ENCODE measurements at places on chromosomes 2 and 18. TPM values are rescaled to one million over a fixed set of nuclear protein-coding genes. Genes with fewer than 3 reads are reported as not detected.
A peak's percentile ranks its signal among the peaks of the same experiment; 100 is the strongest.

GRCh38 chr2:190465060-190465459 lies 56.9 kb downstream of the MFSD6 start:
- DNase-seq: no peak

DNA sequence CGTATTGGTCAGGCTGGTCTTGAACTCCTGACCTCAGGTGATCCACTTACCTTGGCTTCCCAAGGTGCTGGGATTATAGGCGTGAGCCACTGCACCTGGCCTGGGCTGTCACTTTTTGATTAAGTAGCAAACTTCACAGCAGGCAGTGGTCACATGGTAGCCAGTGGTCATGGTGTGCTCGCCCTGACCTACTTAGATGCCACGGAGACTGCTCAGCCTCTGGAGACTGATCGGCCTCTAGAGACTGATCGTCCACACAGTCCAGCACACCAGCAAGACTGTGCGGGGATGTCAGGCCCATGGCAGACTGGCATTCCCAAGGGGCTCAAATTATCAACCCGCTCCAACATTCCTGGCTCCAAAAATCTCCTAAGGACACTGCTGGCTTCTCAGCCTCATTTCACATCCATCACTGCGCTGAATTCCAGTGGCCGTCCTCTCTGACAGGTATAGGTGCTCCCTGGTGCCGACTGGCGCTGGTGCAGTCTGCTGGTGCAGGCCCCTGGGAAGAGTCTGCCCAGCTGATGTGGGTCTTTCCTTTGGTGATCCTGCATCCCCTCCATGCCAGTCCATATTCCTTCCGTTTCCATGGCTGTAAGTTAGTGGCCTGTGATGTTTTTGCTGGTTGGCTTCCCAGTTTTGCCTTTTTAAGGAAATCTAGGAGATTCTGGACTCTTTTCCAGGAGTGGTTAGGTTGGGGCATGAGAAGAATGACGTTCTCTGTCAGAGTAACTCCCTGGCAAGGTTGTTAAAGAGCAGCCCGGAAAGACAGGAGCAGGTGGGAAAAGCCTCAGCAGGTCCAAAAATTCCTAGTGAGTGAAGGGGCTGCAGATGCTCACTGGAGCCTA lies 374.5 kb upstream of the HS6ST1 start:
- DNase-seq: no peak

DNA sequence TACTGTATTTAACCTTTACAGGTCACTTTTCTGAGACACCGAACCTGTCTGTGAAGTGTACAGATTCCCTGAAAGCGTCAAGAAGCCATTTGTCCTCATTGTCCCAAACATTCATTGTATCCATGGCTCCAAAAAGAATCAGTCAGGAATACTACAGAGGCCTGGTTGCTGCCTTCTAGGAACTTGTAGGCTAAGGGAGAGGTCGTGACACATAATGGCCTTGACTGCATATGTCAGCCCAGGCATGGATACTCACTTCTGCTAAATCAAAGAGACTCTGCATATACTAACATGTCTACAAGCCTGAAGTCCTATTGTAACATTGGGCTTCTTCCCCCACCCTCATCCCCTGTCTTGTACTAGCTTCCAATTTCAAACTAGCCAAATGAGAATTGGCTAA lies 40.2 kb downstream of the ONECUT2 start:
- no peak for DNase-seq

DNA sequence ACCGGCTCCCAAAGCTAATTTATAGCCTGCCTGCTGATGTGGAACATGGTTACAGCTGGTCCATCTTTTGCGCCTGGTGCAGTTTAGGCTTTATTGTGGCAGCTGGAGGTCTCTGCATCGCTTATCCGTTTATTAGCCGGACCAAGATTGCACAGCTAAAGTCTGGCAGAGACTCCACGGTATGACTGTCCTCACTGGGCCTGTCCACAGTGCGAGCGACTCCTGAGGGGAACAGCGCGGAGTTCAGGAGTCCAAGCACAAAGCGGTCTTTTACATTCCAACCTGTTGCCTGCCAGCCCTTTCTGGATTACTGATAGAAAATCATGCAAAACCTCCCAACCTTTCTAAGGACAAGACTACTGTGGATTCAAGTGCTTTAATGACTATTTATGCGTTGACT lies 51.4 kb downstream of the TMEM178A start:
- DNase-seq: no peak

The UGT1A8 gene
- total RNA-seq: 0.50 TPM

DNA sequence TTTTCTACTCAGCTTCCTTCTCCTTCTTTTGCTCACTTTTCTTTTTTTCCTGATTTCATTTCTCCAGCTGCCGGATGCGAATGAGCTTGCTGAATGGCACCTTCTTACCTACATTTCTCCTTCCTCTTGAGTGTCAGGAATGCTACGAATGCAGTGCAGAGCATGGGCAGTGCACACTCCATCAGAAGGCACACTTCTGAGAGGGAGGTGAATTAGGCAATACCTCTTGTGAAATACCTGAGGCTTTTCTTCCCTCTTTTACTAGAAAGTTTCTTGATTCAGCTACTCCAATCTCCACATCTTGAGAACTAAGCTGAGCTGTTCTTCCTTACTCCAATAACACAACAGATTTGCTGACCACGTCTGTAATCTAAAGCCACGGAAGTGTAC lies 51.1 kb downstream of the PLEKHM3 start:
- DNase-seq: peak; percentile 60

- DNase-seq: no peak
Observed at GRCh38 chr2:207561386-207562080, 31.8 kb downstream of the CREB1 start.

The FAM228A gene
- not detected for total RNA-seq

The CLIP4 gene
- 1.2 TPM for total RNA-seq

DNA sequence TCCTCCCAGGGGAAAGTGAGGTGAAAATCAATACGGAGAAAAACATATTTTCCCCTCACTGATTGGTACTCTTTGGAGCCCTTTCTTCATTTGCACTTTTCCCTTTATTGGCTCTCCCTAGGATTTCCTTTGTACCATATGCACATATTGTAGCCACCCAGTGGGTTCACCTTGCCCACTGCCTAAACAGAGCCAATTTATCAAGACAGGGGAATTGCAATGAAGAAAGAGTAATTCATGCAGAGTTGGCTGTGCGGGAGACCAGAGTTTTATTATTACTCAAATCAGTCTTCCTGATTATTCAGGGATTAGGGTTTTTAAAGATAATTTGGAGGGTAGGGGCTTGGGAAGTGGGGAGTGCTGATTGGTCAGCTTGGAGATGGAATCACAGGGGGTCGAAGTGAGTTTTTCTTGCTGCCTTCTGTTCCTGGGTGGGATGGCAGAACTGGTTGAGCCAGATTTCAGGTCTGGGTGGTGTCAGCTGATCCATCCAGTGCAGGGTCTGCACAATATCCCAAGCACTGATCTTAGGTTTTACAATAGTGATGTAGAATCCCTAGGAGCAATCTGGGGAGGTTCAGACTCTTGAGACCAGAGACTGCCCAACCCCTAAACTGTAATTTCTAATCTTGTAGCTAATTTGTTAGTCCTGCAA lies 15.1 kb upstream of the KCNE4 start:
- no peak for DNase-seq

The ST8SIA3 gene
- total RNA-seq: not detected

The NEU2 gene
- total RNA-seq: not detected

DNA sequence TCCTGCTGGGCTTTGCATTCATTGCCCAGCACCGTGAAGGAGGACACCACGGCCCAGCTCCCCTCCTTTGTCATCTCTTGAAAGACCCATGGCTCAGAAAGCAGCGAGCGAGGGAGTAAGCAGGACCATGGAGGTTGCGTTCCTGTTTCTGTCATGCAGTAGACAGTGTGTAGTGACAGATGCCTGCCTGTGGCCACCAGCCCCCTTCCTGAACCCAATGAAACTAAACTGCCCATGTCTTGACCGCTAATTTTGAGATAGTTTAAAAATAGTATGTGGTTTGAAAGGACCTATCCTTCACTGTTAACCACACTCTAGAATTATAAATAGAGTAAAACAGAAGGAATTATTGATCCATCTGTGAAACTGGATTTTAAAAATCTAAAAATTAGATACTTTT lies 88.2 kb downstream of the ASAP2 start:
- DNase-seq: no peak

- DNase-seq: no peak
Observed at GRCh38 chr2:182962641-182963040, 75.6 kb downstream of the NCKAP1 start.

DNA sequence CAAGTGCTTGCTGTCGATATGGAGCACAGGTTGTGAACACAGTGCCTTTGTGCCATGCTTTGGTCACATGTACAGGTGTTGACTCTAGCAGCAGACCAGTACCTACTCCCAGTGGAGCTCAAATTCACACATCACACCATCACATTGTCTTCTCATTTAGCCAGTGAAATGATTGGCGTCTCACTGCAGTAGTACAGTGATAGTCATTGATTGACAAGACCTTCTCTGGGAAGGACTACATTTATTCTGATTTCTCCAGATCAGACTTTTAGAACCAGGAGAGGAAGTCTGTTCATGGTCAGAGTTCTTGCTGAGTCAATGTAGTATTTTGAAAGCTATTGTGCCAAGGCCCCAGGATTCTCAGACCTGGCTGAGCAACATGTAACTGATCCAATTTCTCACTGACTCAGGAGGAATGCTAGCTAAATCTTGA lies 75.2 kb downstream of the FMNL2 start:
- no peak for DNase-seq

- DNase-seq: no peak
Observed at GRCh38 chr2:80548469-80548868, 243.9 kb upstream of the LRRTM1 start.

DNA sequence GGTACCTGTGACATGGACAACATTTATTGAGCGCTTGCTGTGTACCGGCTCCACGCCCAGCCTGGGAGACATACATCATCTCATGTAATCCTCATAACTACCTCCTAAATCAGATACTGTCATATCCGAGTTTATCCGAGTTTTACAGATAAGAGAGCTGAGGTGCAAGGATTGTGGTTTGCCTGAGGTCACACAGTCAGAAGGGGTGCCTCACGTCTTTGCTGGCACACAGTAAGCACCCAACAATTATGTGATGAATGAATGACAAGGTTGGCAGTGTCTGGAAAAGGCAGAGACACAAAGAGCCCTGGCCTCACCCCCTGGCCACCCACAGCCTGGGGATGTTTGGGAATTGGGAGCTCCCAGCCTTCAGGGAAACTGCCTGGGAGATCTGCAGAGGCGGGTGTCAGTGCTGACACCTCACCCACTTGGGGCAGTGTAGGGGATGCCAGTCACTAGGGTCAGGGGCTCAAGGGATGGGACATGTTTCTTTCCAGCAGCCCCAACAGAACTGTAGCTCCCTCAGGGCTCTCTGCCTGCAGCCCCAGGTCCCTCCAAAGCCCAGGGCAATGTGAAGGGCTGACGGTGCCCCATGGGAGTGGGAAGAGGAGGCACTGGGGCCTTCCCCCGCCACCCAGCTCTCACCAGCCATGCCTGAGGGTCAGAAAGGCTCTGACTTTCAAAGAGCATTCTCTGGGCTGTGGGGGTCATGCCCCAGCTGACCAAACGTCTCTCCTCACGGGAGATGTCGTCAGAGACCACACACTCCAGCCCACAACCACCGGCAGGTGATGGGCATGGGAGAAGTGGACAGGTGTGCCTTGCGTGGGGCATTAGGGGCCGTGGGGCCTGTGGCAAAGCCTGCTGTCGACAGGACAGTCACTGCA lies 157.5 kb downstream of the ZFP36L2 start:
- DNase-seq: no peak

DNA sequence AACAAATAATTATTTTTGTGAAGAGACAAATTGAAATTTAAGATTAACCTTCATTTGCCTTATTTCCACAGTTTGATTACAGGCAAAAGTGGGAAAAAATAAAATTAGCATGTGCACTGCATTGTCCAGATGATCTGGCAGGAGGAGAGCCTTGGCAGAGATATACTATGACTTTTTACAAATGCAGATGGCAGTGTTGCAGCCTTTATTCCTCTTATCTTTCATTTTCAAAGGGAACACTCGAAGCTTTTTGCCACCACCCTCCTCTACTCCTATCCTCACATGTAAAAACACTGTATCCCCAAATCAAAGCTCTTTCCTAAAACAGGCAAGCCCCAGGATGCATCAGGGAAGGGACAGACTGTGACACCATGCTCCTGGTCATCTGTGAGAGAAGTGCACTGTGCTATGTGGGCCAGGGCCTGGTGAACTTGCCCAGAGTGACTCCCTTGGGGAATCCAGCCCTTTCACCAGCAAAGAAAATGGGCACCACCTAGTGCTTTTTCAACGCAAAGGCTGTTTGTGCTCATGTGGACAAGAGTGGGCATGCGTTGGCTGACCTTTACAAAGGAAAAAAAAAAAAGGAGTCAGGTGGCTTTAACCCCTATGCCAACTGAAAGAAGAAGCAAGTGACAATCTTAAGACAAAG lies 74.7 kb upstream of the ETAA1 start:
- DNase-seq: peak; percentile 59

The PKDCC gene
- 339 TPM for total RNA-seq

The POTEI gene
- 7.0 TPM for total RNA-seq

DNA sequence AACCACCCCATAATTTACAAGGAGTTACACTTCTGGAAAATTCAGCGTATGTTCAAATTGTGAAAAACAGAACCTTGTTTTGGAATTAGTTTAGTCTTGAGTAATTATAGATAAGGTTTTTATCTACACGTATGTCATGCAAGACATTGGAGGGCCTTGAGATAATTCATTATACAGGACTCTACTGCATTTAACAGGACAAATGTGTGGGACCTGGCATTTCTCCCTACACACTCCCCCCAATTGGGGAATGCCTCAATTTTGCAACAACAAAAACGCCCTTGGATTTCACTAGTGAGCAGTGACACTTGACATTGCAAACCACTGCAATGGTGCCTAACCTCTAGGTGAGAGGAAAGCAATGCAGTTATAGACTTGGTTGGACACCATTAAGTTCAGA lies 11.4 kb downstream of the SLC1A4 start:
- no peak for DNase-seq

- DNase-seq: no peak
Observed at GRCh38 chr2:36376319-36376765, 20.8 kb downstream of the CRIM1 start.

DNA sequence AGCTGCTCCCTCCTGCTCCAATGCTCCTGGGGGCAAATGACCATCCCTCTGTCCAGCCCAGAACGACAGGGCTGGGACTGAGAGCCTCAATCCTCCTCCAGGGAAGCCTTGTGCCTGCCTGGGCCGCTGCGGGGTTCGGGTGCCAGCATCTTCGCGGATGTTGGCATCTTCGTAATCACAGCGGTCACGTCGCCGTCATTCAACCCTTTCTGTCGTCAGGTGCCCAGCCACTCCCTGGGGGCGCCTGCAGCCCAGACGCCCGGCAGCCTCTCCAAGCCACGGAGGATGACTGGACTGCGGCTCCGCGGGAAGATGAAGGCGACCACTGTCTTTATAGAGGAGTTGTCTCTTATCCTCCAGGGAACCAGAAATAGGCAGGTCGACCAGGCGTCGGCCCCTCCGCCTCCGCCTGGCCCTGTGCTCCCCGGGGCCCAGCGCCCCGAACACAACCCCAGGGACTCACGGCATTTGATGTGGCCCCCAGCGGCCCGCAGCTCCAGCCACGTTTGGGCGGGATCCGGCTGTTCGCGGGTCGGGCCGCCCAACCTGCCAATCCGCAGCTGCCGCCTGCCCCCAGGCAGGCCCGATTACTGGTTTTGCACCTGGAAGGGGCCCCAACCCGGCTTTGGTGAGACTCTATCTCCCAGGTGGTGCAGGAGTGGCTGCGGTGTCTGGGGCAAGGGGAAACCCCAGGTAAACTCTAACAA lies 113.9 kb downstream of the THNSL2 start:
- DNase-seq: no peak

- peak; percentile 26 for DNase-seq
Observed at GRCh38 chr18:31942291-31942998, 483 bp downstream of the TRAPPC8 start.

Measured in Caco-2 (cell line).